Stimulated activated CD4-positive, alpha-beta T cell treated with anti-CD3 and anti-CD28 coated beads, TNF-alpha, amount 100 ng/mL, for 24 hours (primary cell): ENCODE measurements at places on chromosomes 5 and 9.

DNA sequence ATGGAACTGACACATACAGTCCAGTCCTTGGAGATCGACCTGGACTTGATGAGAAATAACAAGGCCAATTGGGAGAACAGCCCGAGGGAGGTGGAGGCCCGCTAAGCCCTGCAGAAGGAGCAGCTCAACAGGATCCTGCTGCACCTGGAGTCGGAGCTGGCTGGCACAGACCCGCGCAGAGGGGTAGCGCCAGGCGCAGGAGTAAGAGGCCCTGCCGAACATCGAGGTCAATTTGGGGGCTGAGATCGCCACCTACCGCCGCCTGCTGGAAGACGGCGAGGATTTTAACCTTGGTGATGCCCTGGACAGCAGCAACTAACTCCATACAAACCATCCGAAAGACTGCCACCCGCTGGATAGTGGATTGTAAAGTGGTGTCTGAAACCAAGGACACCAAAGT, 1610.1 kb upstream of the ACO1 start:
- no peak for DNase-seq

GRCh38 chr9:120645760-120646159, 65.8 kb upstream of the CDK5RAP2 start:
- no peak for DNase-seq

- DNase-seq, result no peak
Observed at GRCh38 chr5:51214746-51215145, 168.5 kb upstream of the ISL1 start.

- no peak for DNase-seq
Observed at GRCh38 chr9:131120620-131121228, 4.7 kb upstream of the NUP214 start.

DNA sequence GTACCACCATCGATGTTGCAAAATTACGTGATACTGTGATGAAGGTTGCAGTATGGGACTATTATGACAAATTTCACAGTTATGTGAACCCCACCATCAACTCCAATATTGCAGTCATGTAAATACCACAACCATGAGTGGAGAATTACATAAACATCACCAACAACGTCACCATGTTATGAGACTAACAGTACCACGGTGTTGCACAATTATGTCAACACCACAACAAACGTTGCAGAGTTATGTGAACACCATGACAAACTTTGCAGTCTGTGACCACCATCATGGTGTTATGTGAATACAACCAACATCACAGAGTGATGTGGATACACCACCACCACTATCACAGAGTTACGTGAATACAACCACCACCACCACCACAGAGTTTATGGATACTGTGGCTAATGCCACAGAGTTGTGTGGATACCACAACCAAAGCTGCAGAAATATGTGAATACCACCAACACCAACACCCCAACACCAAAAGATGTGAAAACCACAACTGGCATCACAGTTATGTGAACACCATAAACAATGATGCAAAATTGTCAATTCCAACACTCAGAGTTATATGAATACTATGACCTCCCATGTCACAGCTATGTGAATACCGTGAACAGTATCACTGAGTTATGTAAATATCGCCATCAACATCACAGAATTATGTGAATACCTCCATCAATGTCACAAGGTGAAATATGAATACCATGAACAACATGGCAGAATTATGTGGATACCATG, 62.4 kb downstream of the SHC3 start:
- DNase-seq, result no peak

DNA sequence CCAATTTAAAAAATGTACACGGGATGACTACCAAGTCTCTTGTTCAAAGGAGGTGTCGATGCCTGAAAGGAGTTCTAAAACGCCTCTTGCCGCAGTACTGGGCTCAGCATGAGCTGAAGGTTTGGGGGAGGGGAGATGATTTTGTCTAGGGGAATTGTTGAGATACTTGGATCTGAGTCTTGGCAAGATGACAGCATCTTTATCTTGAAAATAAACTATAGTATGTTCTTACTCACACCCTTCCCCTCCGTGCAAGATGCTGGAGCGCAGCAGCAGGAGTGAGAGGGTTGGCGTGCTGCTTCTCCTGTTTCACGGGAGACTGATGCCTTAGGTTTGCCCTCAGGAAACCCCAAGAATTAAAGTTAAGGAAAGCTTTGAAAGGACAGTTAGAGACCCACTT, 47.3 kb downstream of the FAM78A start:
- DNase-seq, result no peak

- no peak for DNase-seq
Observed at GRCh38 chr5:80967500-80968181, 7.5 kb downstream of the RASGRF2 start.

DNA sequence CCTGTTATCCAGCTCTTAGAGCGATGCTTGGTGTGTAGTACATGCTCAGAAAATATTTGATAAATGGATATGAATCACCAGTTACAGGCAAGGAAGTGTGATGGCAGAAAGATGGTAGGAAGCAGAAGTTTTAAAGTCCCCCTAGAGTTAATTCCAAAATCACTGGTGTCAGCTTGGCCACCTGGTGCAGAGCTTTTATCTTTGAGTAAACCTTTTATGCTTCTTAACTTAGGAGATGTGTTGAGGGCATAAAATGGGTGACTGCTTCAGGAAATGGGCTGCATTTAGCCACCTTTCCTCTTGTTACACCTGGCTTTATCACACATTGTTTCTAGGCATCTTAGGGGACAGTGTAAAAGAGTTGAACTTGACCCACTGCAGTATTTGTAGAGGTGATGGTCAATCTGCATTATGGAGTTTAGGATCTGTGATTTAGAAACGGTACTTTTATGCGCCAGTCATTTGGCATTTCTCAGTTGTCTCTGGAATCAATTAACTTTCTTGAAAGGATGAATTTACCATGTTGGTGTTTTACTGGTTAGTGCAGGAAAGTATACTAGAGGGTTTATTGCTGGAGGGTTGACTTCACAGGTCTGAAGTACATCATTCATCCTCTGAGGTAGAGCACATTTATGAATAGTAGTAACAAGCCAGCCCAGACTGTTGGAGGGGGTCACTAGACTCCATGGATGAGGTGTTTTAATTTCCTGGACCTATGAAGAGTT, 7.5 kb upstream of the FAM120AOS start:
- DNase-seq, result no peak

DNA sequence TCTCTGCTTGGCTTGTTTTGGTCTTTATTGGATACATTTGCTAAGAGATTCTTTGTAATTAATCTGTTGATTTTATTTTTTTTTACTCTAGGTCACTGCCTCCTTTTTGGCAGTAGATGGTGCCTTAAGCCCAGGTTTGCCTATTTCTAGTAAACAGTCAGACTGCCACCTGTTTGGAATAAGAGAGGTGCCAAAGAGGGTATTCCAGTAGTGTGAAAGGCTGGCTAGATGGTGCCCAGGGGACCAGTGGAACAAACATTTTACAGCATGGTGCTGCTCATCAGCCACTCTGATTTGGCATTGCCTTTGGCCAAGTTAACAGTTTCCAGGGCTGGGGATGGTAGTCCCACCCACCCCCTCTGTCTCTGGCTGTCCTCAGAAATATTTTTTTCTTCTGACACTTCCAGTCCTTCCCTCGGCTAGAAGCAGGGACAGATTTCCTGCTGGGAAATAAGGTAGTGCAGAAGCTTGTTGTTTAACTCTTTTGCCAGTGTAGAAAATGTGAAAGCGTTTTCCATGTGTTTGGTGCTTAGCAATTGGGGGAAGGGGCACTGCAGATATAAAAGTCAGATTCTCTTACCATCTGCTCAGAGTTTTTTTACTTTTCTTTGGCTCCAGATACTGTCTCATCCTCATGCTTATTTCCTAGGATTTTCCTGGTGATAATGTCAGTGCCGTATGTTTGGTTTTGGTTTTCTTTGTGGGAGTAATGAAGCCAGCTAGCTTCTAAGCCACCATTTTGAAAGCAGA, 36.6 kb upstream of the FBXL7 start:
- no peak for DNase-seq

GRCh38 chr9:128161215-128161902, 1.3 kb downstream of the BBLN start:
- no peak for DNase-seq

- DNase-seq, result no peak
Observed at GRCh38 chr5:62977661-62978060, 399.0 kb downstream of the LRRC70 start.

DNA sequence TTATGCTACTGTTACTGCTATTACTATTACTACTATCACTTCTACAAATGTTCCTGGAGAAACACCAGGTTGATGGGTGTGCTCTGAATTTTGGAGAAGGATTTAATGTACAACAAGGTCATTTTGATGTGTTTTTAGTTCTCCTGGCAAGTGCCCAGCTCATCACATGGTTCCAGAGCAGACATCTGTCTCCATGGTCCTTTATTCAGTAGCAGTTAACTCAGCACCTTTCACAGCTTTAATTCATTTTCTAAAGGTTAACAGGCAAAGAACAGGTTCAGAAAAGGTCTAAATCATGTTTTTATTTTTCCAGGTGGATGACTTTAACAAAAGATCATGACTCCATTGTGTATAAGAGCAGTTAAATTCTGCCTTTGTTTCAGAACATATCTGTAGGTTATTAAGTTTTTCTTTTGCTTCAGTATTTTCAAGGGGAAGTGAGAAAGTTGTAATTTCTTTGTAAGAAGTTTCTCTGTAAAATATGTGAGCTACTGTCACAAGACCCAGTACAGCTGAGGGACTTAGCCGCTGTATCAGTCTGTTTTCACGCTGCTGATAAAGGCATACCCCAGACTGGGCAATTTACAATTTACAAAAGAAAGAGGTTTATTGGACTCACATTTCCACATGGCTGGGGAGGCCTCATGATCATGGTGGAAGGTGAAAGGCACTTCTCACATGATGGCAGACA, 41.9 kb downstream of the MTRR start:
- DNase-seq, result no peak

DNA sequence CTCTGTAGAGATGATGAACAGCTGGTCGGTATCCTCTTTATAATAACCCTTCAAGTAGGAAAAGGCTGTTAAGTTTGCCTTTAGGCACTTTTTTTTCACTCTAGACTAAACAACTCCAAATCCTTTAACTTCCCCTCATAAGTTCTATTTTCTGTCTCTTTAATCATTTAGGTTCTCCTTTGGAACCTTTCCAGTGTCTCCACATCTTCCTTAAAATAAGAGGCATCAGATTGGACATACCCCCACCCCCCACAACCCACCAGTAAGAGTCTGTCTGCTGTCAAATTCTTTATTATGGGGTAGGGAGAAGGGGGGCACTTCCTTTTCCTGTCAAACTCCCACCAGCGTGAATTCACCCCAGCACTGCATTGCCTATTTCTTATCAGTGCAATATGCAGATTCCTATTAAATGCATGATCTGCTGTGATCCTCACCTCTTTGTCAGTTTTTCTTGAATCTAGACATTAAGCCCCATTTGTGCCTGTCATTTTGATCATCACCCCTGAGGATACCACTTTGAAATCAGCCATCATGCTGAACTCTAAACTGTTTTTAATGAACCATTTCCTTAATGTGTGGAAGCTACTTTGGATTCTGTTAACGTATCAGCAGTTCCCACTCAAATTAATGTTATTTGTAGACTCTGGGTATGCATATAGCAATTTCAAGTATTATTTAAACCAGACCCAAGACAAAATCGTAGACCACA, 212.2 kb downstream of the PDZD2 start:
- no peak for DNase-seq

DNA sequence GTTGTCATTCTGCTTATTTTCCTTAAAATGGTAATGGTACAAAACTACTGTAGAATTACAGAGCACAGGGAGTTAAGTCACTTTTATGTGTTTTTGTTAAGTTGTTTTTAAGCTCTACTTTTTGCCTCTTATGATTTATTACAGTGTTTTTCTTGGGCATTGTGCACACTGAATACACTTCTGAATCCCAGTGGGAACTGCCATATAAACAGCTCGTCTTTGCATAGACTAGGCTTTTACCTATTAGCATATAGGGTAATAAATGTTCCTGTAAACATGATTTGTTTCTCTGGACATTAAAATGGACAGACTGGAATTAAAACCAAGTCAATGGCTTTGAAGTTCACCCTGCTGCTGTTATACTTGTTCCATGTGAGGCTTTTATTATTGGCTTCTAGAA, 12.2 kb downstream of the KLF9 start:
- no peak for DNase-seq

DNA sequence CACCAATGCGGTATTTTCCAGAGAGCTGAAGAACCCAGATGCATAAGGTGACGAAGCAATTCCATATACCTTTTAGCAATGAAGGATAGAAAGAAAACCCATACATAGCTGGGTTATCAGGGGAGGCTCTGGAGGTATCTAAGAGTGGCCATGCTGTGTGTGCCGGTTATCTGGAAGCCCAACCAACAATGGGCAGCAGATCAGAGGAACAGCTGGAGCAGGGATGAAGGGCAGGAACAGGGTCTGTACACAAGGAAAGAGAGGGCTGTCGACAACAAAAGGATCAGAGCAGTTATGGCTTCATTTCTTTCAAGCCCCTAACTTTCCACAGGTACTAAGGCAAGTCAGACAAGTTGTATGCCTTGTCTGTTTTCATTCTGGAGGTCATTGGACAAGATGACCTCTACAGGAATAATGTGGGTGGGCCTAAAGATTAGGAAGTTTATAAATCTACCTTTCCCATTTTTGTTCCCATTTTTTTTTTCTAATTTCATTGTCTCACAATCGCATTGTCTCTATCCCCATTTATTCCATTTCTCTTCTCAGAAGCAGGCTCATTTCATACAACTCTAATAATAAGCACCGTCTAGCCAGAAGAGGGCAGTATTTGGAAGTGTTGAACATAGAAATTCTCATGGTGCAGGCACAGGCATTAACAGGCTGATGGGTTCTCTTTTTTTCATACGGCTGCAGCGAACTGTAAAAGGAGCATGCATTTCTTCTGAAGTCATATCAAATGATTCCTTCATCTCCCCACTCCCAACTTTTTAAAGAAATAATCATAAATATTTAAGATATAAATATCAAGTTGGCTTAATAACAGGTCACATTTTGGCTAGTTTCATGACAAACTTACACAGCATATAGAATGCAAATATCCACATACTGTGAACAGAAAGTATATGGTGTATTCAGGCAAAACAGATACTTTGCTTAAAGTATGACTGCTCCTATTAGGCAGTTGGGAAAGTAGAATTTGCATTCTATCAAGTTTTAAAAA, 63.5 kb downstream of the ZNF474 start:
- DNase-seq, result no peak

- no peak for DNase-seq
Observed at GRCh38 chr5:115186794-115187193, 17.1 kb upstream of the TRIM36 start.

DNA sequence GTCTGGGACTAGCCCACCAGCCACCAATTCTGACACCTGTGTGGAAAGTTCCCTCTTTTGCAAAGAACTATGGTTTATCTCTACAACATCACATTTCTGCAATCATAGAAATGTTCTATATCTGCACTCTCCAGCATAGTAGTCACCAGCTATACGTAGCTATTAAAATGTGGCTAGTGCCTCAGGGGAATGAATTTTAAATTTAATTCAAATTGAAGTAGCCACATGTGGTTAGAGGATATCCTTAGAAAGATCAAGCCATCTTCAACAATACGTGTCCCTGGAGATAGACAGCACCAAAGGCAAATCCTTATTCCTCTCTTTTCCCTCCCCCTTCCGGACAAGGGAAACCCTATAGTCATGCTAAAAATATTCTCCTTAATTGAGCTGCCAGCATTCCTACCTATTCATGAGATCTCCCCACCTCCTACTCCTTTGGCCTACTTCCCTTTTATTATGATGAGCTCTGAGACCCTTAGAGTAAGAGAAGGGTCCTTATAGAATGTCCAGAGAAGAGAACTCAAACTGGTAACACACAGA, 11.1 kb downstream of the LCP2 start:
- DNase-seq, result no peak
